Ecto neural progenitor cell (in vitro differentiated cells): ENCODE measurements at places on chromosomes 5 and 9.

DNA sequence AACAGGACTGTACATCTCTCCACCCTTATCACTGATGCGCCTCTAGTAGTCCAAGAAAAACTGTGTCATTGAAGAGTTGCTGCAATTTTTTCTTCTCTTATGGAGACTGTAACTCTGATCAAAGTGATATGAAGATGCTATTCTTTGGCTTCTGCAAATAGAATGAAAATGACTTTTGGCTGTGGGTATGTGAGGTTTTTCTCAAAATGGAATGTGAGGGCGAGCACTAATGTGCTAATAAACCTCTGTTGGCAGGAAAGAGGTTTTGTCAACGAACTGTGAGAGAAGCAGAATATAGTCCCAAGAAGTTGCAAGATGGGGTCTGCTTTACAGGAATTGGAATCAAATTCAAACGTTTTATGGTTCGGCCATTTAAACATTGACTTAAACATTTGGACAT lies 252.0 kb upstream of the GAS1 start:
- DNase-seq, result no peak

DNA sequence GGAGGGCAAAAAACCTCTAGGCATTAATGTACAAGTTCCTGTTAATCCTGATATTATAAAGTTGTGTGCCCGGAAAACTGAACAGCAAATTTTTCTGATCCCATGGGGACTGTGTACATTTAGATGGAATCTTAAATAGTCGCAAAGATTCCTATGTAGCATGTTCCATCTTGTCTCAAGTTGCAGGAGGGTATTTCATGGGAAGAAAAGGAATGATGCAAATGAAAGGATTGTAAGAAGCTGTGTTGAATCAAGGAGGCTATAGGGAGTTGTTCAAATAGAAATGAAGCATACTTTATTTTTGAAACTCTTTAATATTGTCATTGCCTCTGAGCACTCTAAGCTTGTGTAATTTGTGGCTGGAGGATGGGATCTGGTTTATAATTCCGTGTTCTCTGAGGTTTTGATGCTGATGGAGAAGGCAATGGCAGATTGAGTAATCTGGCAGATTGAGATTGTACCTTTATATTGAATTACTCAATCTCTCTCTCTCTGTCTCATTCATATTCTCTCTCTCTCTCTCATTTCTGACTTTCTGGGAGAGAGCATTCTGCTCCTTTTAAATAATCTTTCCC lies 288.5 kb downstream of the OSTF1 start:
- no peak for DNase-seq

DNA sequence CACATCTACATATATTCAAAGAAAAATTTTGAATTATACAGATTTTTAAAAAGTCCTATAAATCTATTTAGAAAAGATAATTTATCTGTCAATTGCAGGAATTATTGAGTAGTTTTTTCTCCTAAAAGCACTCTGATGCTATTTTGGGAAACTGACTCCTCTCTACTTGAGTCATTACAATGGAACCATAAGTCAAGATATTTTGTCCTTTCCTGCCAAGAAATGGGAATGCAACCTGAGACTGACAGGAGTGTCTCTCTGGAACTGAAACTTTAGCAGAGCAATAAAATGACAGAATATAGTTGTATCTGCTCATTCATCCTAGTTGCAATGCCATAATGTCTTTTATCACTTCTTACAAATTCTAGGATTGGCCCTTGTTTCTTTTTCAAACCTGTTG lies 48.6 kb downstream of the CARTPT start:
- no peak for DNase-seq

GRCh38 chr5:146646441-146646840 lies 130.5 kb upstream of the GPR151 start:
- DNase-seq, result no peak

- no peak for DNase-seq
These were observed 228.5 kb downstream of the COMMD10 start for GRCh38 chr5:116313366-116313765.

DNA sequence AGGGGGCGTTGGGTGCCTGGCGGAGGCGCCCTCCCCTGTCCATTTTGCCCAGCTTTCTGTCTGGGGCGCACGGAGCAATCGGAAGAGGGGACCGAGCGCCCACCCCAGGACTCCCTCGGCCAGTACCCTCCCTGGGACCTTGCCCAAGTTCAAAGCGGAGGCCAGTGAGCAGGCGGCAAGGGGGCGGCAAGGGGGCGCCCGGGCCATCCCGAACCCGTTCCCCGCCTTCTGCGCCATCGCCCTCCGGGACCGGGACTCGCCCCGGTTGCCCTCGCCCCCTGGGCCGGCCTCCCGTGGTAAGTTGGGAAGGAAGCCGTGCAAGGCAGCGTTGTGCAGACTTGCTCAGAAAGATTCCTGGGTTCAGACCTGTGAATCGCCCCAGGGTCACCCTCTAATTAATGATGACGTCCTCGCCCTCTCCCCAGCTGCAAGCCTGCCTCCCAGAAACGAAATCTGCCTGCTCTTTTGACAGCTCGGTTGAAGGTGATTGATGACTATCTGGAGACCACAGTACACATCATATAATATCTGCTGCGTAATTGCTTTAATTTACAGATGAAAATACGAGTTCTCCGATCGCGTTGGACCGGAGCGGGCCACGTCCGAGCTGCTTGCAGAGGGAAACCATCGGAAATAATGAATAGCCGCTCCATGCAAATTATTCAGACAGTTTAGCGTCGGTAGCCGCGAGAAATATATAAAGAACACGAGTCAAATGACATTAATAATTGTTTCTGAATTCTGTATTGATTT lies 1.4 kb upstream of the IRX4 start:
- no peak for DNase-seq

- no peak for DNase-seq
These were observed 30.6 kb upstream of the PPP1R2B start for GRCh38 chr5:156819537-156819936.

DNA sequence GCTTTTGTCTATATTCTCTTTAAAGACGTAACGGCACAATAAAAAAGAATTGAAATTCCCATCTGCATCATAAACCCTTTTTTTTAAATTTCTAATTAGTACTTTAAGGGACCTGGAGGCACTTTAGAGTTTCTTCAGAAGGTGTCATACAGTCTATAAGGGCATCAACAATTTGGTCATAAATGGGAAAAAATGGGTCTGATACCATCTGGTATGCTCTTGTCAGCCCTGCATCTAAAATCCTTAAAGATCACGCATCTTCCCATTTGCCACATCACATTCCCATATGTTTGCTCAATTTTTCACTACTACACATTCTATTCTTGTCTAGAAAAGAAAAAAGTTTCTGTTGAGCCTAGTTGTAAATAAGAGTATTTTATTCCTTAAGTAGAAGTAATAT lies 53.8 kb downstream of the COX7C start:
- no peak for DNase-seq

- DNase-seq, result no peak
These were observed 693.6 kb downstream of the TLE1 start for GRCh38 chr9:80995759-80996158.

DNA sequence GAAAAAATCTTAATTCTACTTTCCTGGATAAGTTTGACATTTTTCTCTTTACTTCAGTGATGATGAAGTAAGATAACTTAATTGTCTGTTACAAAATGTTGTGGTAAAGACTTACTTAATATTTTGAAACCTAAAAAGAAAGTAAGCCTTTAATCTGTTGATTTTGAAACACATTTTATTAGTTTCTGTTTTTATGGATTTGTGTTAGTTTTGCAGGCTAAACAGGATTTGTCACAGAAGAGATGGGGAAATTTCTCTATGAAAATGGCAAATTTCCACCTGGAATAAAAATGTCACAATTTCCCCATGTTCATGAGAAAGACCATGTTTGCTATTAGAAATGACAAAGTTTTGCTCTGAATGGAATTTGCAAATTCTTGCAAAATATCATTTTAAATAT lies 237.1 kb downstream of the RFX3 start:
- DNase-seq, result no peak

DNA sequence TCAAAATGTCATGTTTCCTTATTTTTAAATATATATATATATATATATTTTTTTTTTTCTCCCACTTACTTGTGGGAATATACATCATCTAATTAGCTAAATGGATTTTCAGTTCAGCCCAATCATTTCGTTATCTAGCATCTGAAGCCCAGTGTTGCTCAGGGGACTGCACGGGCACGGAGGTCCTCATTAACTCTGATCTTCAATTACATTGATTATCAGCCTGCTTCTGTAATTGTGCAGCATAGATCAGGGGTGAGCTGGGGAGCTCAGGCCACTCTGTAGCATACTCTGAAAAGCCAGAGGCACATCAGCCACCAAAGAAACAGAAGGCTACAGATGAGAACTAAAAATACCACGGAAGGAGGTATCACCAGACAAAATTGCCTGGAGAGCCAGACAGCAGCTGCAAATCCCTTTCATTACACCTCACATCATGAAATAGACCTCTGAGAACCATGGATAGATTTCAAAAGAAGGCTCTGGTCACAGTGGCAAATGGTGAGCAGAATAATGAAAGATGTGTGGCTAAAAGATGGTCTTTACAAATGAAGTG lies 326.4 kb downstream of the TRIM32 start:
- no peak for DNase-seq

GRCh38 chr5:31983851-31984250 lies 190.3 kb downstream of the GOLPH3 start:
- no peak for DNase-seq

DNA sequence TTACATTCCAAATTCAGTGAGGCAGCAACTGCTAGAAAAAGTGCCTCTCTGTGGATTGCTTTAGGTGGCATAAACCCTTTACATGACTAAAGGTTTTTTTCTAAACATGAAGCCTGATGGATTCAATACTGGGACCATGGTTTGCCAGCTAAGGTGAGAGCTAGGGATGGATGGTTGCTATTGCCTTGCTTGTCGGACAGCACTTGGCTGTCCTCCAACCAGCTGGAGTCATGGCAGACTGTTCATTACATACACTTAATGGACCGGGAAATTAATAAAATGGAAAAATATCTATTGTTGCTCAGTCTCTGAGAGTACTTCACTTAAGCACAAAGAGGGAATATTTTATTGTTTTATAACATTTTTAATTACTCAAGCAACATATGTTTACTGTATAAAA lies 116.9 kb upstream of the TRPC7 start:
- no peak for DNase-seq

GRCh38 chr9:108443019-108443633 lies 412.7 kb downstream of the ACTL7B start:
- no peak for DNase-seq

GRCh38 chr5:143356855-143357583 lies 46.5 kb downstream of the NR3C1 start:
- DNase-seq, result no peak

- no peak for DNase-seq
These were observed 59.6 kb upstream of the CPLANE1 start for GRCh38 chr5:37308793-37309192.

DNA sequence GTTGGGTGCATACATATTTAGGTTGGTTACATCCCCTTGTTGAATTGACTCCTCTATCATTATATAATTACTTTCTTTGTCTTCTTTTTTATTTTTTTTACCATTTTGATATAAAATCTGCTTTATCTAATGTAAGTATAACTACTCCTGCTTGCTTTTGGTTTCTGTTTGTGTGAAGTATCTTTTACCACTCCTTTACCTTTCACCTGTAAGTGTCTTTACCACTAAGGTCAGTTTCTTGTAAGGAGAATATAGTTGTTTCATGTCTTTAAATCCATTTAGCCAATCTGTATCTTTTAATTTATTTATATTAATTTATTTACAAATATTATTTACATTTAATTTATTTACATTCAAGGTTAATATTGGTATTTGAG lies 33.0 kb downstream of the INSL4 start:
- no peak for DNase-seq

GRCh38 chr9:107940616-107941595 lies 451.3 kb upstream of the KLF4 start:
- DNase-seq, result no peak

DNA sequence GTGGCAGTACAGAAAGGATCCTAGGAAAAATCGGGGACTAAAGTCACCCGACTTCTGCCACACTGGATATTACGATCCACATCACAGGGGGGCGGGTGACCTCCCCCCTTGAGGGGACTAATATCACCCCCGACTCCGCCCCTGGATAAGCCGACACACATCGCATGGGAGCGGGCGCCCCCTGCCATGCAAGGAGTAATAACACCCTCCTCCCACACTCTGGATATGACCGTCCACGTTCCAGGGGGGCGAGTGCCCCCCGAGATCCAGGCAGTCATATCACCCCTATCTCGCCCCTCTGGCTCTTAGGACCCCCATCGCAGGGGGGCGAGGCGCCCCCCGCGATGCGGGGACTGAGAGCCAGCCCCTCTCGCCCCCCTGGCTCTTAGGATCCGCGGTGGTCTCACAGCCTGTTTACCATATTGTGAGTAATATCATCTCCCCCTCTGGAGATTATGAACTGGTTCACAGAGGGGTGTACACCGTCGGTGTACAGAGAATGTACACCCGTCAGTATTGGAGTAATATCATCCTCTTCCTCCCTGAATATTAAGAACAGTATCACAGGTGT lies 423.0 kb downstream of the DIRAS2 start:
- DNase-seq, result peak; percentile 57

GRCh38 chr5:173880306-173880985 lies 7.7 kb upstream of the CPEB4 start:
- DNase-seq, result no peak

GRCh38 chr5:139177809-139178588 lies 20.2 kb downstream of the SIL1 start:
- no peak for DNase-seq

DNA sequence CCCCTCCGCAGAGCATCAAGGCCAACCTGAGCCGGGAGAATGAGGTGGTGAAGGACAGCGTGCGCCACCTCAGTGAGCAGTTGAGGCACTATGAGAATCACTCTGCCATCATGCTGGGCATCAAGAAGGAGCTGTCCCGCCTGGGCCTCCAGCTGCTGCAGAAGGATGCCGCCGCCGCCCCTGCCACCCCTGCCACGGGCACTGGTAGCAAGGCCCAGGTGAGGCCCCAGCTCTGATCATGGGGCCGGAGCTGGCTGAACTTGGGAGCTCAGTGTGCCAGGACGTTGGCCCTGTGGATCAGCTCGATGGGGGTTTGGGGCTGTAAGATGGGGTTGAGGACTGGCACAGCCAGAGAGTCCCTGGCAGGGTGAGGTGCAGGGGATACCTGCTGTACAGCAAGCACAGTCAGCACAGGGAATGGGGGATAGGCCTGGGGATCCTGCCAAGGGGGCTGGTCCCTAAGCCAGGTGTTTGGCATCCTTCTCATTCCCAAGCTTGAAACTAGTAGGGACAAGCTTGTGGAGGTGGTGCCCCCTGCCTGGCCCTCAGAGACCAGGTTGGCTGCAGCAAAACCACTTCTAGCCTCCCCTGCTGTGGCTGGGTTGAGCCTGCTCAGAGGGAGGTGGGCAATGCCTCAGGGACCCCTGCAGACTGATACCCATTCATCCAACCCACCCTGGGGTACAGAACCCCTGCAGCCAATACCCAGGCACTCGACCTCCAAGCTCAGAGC lies 22.5 kb downstream of the OLFML2A start:
- DNase-seq, result no peak

- no peak for DNase-seq
These were observed 90.6 kb upstream of the STARD4 start for GRCh38 chr5:111602817-111603445.

DNA sequence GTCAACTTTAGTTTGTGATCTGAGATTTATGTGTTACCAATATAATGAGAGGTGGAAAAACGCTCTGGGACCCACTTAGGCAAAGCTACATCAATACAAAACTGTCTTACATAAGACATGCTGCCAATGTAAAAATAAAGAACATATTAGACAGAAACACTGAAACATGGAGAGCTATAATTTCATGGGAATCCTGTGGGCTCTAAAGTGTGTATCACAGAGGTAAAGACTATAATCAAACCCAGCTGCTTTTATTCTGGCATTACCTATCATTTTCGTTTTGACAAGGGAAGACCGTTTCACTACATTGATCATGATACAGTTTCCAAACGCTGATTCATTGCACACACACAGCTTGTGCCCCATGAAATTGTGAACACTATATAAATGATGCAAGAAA lies 400.5 kb upstream of the TUSC1 start:
- no peak for DNase-seq
